K562 (cell line): ENCODE measurements at places on chromosomes 3 and 15. TPM values are rescaled to one million over a fixed set of nuclear protein-coding genes. Genes with fewer than 3 reads are reported as not detected.

The BSN gene
- total RNA-seq: 1.2 and 1.5 TPM in 2 replicates

GRCh38 chr3:122921791-122922651 is 105.5 kb downstream of the SEMA5B start:
- H3K36me3 ChIP-seq: no peaks in the 10 kb centered on the region
- no peak overlapping the region; the same call in 1 of the 2 replicates for H3K4me3 ChIP-seq
- H3K4me1 ChIP-seq: no peaks in the 10 kb centered on the region; the same call in 2 of the 3 replicates
- DNase-seq: peak; percentile 72

DNA sequence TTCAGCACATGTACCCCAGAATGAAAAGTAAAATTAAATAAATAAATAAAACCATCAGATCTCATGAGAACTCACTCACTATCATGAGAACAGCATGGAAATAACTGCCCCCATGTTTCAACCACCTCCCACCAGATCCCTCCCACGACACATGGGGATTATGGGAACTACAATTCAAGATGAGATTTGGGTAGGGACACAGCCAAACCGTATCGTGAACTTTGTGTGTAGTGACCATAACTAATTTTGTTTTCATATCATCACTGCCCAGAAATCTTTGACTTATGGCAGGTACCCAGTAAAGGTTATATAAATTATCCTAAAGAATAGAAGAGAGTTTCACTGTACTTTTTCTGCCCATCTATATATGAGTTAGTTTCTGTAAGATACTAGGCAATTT is 766.5 kb downstream of the ROBO1 start:
- no peak for DNase-seq
- H3K27me3 ChIP-seq: no peaks in the 10 kb centered on the region
- no peaks in the 10 kb centered on the region for H3K36me3 ChIP-seq
- H3K4me3 ChIP-seq: no peak overlapping the region
- H3K4me1 ChIP-seq: no peaks in the 10 kb centered on the region

DNA sequence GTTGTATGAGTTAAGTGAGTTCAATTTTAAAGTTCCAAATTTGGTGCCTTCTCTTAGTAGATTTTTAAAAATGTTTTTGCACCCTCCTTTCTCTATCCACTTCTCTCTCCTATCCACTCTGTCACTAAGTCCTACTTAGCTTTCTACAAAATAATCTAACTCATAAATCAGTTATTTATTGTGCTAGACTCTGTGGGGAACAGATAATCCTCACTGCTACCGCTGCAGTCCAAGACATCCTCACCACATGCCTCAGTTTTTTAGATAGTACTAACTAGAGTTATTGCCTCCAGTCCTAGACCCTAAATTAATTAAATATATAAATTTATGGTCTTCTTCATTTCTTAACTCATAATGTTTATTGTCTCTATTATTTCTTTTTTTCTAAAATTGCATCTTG is 576.3 kb downstream of the GRM7 start:
- no peaks in the 10 kb centered on the region for H3K27me3 ChIP-seq
- H3K4me1 ChIP-seq: no peaks in the 10 kb centered on the region
- H3K4me3 ChIP-seq: no peak overlapping the region
- no peaks in the 10 kb centered on the region for H3K36me3 ChIP-seq
- no peak overlapping the region for H3K27ac ChIP-seq
- DNase-seq: no peak

The SERPINI2 gene
- 0.13 TPM in 1 of 2 replicates, not detected in the other for total RNA-seq

The TF gene
- total RNA-seq: 9.2 and 11.1 TPM in 2 replicates

DNA sequence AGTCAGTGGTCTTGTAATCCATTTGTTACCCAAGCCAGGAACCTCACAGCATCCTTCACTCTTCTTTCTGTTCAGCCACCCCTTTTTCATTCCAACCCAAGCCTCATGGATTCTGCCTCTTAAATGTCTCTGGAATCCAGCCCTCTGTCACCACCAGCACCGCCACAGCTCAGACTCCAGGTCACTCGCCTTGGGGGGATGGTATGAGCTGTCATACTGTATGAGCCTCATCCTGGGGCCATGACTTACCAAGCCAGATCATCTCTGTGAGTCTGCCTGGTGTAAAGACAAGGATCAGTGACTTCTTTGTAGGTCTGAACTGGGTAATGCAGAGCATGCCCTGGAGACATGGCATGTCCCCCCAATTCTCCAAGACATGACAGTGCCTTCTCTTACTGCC is 79.6 kb downstream of the PGPEP1L start:
- DNase-seq: no peak
- H3K27me3 ChIP-seq: peaks cover 13% of the 10 kb centered on the region
- H3K27ac ChIP-seq: no peak overlapping the region

DNA sequence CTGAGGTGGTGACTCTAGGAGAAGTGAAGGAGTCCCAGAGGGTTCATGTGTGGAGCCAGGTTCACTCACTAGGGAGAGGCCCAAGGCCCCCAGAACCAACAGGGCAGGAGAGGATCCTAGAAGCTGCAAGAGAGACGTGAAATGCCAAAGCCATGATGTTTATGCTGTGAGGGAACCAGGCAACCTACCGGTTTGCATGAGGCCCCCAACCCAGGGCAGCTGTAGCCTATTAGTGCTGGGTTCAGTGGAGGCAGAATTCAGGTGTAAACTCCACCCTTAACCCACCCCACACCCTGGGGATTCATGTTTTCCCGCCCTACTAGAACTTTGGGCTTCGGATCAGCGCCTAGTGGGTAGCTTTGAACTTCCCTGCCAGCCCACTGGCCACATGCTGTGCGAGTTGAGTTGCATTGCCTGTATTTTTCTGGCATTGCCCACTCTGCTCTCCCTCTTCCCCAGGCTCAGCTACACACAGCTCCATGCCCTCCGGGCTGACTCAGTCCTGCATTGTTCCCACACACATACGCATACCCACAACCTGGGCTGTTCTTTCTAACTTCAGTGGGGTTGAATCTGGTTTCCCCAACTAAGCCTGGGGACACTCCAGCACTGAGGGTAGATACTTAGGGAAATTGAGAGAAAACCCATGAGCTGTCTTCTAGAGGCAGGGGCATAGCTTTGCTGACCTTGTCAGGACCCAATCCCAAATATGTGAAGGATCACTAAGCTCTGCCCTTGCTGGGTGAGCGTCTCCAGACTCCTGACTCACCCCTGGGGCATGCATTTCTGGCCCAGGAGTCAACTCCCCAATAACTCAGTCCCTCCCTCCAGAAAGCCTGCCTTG is 2.0 kb upstream of the ZBTB47 start:
- peaks cover 39% of the 10 kb centered on the region for H3K4me1 ChIP-seq
- H3K27me3 ChIP-seq: no peaks in the 10 kb centered on the region
- no peak for DNase-seq
- H3K4me3 ChIP-seq: no peak overlapping the region
- peaks cover 27% of the 10 kb centered on the region for H3K36me3 ChIP-seq
- no peak overlapping the region for H3K27ac ChIP-seq

The CSPG5 gene
- 2.9 and 3.3 TPM in 2 replicates for total RNA-seq

- peaks cover 79% of the 10 kb centered on the region for H3K36me3 ChIP-seq
- no peak overlapping the region for H3K4me3 ChIP-seq
- no peaks in the 10 kb centered on the region; the same call in 1 of the 2 replicates for H3K4me1 ChIP-seq
- peak overlapping the region; percentile 35; the same call in 1 of the 3 replicates for H3K27ac ChIP-seq
- no peak for DNase-seq
Observed at GRCh38 chr15:55220606-55221005, 23.9 kb upstream of the RSL24D1 start.

GRCh38 chr15:52667597-52667996 is 11.6 kb downstream of the ATOSA start:
- no peak overlapping the region for H3K4me3 ChIP-seq
- H3K27ac ChIP-seq: no peak overlapping the region
- H3K4me1 ChIP-seq: no peaks in the 10 kb centered on the region
- no peaks in the 10 kb centered on the region for H3K27me3 ChIP-seq
- no peak for DNase-seq

GRCh38 chr3:15300323-15301078 is 31.9 kb downstream of the SH3BP5 start:
- DNase-seq: no peak
- peaks cover 45% of the 10 kb centered on the region for H3K4me1 ChIP-seq
- peaks cover 20% of the 10 kb centered on the region for H3K36me3 ChIP-seq
- H3K27me3 ChIP-seq: no peaks in the 10 kb centered on the region
- H3K27ac ChIP-seq: no peak overlapping the region

DNA sequence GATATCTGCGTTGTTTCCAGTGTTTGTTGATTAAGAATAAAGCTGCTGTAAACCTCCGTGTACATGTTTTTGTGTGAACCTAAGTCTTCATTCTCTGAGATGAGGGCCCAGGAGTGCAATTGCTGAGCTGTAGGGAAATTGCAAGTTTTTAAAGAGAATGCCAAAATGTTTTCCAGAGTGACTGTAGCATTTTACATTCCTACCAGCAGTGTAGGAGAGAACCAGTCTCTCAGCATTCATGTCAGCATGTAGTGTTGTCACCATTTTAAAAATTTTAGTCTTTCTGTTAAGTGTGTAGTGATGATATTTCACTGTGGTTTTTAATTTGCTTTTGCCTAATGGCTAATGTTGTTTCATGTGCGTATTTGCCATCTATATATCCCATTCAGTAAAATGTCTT is 3.4 kb upstream of the MGLL start:
- H3K4me1 ChIP-seq: no peaks in the 10 kb centered on the region
- H3K36me3 ChIP-seq: no peaks in the 10 kb centered on the region

DNA sequence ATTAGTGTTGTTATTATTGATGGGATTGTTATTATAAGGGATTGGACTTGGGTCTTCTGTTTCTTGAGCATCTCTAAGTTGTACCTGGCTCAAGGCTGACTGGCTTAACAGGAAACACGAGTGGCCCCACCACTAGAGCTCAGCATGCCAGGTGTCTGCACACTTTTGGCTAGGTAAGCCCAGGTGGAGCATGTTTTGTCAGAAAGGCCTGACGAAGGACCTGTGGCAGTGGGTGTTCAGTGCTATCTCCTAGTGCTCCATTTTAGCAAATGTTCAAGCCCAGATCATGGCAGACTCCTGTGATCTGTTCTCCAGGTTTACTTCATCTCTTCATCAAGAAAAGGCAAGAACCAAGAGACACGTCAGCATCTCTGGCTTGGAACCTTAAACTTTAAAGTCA is 3.4 kb downstream of the MAP2K5 start:
- no peak for DNase-seq
- peaks cover 28% of the 10 kb centered on the region; the same call in 2 of the 3 replicates for H3K36me3 ChIP-seq
- H3K4me1 ChIP-seq: peaks cover 40% of the 10 kb centered on the region
- H3K4me3 ChIP-seq: no peak overlapping the region

The BFSP2 gene
- not detected in 2 replicates for total RNA-seq

DNA sequence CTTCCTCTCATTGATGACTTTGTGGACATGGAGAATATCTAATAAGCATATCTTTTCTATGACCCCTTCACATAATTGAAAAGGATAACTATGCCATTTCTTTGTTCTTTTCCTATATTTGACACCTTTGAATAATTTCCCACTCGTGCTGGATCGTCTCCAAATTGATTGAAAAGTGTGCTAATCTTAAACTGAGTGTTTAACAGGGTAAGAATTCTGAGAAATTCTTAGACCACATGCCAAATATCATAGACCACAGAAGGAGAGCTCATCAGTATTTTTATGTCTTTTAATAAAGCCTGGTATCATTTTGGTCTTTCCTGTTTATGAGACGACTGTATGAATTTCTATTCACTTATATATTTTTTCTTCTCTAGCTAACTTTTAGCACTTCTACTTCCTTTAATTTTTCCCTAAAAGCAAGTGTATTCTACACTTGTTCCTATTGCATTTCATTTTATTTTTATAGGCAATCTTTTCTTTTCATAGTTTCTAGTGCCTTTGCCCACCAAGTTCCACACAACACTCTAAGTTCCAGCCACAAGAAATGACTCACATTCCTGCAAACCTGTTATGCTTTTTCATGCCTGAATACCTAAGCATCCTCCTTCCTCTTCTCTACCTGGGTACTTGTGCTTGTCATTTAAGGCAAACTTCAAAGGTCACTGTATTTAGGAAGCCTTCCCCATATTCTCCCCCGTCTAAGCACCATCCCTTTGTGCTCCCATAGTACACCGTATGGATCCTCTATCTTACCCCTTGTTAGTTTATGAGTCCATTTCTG is 30.1 kb downstream of the KBTBD8 start:
- H3K4me1 ChIP-seq: peaks cover 24% of the 10 kb centered on the region
- no peak overlapping the region for H3K27ac ChIP-seq
- no peak overlapping the region for H3K4me3 ChIP-seq
- H3K36me3 ChIP-seq: no peaks in the 10 kb centered on the region
- DNase-seq: no peak
- no peaks in the 10 kb centered on the region for H3K27me3 ChIP-seq

- H3K27ac ChIP-seq: no peak overlapping the region
- DNase-seq: peak; percentile 86
- H3K4me3 ChIP-seq: peak overlapping the region; percentile 10; the same call in 1 of the 2 replicates
- peaks cover 4% of the 10 kb centered on the region; the same call in 1 of the 3 replicates for H3K27me3 ChIP-seq
- H3K36me3 ChIP-seq: no peaks in the 10 kb centered on the region
- peaks cover 14% of the 10 kb centered on the region for H3K4me1 ChIP-seq
Observed at GRCh38 chr15:29674661-29675533, 147.4 kb downstream of the TJP1 start.

DNA sequence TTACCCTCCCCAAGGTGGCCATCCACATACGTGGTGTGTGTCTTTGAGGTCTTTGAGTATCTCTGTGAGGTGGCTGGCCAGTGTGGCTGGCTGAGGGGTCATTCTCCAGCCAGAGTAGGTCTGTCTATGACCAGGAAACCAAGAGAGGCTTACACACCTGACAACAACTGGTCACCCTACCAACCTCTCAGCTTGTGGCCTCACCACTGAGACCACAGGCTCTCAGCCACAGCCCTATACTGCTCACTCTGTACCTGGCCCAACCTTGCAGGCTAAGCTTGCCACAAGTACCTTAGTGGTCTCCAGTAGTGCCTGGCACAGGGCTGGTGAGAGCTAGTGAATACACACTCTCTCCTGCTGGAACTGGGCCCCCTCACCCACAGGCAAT is 5.1 kb downstream of the HEMK1 start:
- no peak overlapping the region for H3K4me3 ChIP-seq
- H3K4me1 ChIP-seq: peaks cover 41% of the 10 kb centered on the region

The WDR5B gene
- 3.0 and 3.1 TPM in 2 replicates for total RNA-seq
